Lower leg skin (tissue), 4 donors: ENCODE measurements at places on chromosomes 2 and 18.

- DNase-seq, result no peak
Observed at GRCh38 chr18:25113566-25113965, 238.4 kb downstream of the ZNF521 start.

DNA sequence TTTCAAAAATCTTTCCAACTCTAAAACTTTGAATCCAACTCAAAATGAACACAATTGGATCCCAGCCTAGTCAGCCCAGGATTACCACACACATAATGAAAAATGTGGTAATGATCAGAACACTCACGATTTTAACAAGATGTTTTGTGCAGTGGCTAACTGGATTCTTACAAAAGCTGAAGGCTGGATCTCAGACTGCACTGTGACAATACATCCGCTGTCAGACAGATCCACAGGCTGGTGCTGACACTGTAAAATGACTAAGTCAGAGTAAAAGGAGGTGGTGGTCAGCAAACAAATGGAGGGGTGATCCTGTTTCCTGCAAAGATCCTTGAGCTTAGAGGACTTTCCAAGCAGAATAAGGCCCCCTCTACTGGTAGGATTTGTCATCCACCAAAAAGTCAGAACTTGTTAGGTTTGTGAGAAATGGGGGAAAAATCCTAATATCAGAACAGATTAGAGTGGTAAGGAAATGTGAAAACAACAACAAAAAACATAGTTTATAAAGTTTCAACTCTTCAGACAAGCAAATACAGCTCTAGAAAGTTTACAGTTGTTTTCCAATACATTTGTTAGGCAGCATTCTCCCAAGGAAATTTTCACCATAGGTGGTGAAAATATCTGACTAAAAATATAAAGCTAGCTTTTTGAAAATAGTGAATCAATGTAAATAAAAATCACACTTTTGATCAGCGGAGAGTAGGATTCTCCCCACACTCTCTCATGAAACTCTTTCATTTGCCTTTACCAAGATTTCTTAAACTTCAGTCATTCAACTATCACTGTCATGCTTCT lies 211.9 kb downstream of the AGPS start:
- no peak for DNase-seq

- peak; percentile 91 for DNase-seq
Observed at GRCh38 chr2:26346454-26347053, at the start of gene ADGRF3. ADGRF3 (minus strand) TSS chr2:26346789; CDS start chr2:26346234, 555 bp downstream.

- no peak for DNase-seq
Observed at GRCh38 chr18:33712719-33713118, 134.7 kb downstream of the ASXL3 start.
